ENCODE measurements at places on chromosomes 11 and 22. TPM values are rescaled to one million over a fixed set of nuclear protein-coding genes. Genes with fewer than 3 reads are reported as not detected.
A peak's percentile ranks its signal among the peaks of the same experiment; 100 is the strongest.

EIF3F gene
- total RNA-seq = 256 TPM

SLC5A1 gene
- not detected for total RNA-seq

DKK3 gene
- not detected for total RNA-seq

KRTAP5-7 gene
- not detected for total RNA-seq

RIC3 gene
- 20.1 TPM for total RNA-seq

MYBPC3 gene
- total RNA-seq = not detected

APOBEC3H gene
- 54.3 TPM for total RNA-seq

EMID1 gene
- total RNA-seq = not detected

SCGB1A1 gene
- total RNA-seq = not detected

CLCF1 gene
- total RNA-seq = 0.10 TPM

DNAJC24 gene
- 16.8 TPM for total RNA-seq

HOATZ gene
- total RNA-seq = not detected

B3GAT1 gene
- total RNA-seq = 1.4 TPM

GLB1L2 gene
- 1.6 TPM for total RNA-seq

CREB3L1 gene
- total RNA-seq = not detected

PLAAT4 gene
- 136 TPM for total RNA-seq

DNA sequence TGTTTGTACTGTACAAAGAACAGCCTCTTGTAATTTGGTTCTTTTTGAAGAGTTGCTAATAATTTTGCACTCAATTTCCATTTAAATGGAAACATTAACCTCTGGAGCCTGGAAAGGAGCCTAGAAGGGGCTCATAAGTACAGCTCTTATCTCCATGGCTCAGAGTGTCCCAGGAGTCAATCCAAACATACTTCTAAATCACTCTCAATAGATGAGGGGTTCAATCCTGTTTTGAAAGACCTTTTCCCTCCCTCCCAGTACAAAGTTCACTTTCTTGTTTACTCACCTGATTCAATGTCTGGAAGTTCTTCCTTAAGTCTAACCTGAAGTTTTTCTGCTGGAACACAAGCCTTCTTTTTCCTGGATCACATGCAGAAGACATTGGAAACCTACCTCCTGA, 273.0 kb upstream of the PLET1 start:
- DNase-seq = no peak

DNA sequence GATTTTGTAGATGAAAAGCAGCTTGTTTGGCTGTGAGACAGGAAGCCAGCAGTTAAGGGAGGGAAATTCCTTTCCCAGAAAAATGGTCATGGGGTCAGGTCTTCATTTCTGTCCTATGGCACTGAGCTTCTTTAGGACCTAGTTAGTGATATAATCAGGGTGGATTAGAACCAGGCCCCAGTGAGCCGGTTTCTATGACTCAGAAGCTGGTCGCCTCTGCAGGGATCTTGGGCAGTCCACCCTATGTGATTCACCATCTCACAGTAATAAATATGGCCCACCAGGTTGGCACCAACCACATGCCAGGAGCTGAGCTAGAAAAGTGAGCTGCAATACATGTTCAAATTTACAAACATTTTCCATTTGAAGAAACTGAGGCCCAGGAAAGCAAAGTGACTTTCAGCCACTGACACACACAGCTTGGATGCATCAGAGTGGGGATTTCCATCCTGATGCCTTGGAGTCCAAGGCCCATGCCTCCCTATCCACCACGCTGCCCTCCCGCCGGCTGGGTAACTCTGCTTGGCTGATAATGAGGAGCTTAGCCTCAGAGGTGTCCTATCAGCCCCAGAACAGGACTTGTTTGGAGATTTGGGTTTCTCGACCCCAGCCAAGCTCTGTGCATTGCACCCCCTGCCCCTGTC, 42.0 kb downstream of the CD82 start:
- no peak for DNase-seq

GRCh38 chr11:67572747-67573419, 10.7 kb upstream of the GSTP1 start:
- peak; percentile 41 for DNase-seq

DNA sequence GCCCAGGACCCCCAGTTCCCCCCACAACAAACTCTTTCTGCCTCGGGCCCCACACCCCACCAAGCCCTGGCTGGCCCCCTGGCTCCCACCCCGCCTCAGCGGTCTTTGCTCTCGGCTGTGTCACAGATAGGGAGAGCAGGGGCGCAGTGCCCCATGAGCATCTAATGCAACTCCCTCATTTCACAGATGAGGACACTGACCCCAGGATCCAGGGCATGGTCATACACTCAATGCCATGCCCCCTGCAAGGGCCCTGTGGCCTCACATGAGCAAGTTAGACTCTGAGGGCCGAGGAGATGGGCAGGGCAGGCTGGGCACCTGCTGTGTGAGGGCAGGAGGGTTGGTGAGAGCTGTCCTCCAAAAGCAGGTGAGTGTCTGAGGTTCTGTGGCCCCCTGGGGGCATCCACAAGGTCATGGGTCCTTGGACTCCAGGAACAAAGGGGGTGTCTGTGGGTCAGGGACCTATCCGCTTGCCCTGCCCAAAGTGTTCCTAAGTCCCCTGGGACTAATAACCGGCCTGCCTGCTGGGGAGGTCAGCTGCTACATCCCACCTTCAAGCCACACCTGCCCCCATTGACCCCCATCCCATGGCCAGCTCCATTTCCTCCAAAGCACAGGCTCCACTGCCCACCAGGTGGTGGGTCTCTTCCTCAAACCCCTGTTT, 2.5 kb downstream of the MIF start:
- no peak for DNase-seq

- DNase-seq = no peak
These were observed 31.0 kb downstream of the TPCN2 start for GRCh38 chr11:69079661-69080256.

GRCh38 chr22:17807578-17808410, 33.5 kb upstream of the BID start:
- no peak for DNase-seq

DNA sequence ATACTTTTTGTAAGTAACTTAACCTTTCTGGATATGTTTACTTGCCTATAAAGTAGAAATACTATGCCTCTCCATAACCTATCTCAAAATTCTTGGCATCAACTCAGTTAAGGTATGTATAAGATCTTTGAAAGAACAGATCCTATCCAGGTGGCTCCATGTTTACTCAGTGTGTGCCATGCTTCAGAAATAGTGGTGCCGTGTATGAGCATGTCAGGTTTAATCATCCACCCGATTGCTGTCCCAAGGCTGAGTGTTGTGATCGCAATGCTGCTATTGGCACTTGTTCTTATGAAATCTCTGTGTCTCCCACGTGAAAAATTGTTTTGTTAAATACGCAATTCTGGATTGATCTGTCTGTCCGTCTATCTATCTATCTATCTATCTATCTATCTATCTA, 85.9 kb upstream of the SNX19 start:
- DNase-seq = no peak

DNA sequence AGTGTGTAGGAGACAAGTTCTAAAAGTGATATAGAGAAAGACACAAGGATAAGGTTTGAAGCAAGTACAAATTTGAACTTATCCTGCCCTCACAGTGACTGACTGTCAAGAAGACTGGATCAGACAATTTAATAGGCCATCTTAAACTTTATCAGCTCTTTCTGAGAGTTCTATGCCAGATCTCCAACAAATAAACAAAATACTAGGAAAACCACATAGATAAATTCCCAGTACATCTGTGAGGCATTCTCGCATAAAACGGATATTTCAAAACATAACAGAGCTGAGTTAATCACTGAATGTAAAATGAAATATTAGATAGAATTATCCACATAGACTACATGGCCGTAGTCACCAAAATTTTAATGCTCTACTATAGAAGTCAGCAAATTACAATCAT, 120.9 kb upstream of the LUZP2 start:
- no peak for DNase-seq

- DNase-seq = no peak
These were observed 8.9 kb downstream of the TPST2 start for GRCh38 chr22:26581026-26581425.

GRCh38 chr11:44305470-44306051, 4.4 kb downstream of the ALX4 start:
- DNase-seq = peak; percentile 65

GRCh38 chr22:19891317-19892256, 36.9 kb upstream of the GNB1L start:
- DNase-seq = peak; percentile 81

DNA sequence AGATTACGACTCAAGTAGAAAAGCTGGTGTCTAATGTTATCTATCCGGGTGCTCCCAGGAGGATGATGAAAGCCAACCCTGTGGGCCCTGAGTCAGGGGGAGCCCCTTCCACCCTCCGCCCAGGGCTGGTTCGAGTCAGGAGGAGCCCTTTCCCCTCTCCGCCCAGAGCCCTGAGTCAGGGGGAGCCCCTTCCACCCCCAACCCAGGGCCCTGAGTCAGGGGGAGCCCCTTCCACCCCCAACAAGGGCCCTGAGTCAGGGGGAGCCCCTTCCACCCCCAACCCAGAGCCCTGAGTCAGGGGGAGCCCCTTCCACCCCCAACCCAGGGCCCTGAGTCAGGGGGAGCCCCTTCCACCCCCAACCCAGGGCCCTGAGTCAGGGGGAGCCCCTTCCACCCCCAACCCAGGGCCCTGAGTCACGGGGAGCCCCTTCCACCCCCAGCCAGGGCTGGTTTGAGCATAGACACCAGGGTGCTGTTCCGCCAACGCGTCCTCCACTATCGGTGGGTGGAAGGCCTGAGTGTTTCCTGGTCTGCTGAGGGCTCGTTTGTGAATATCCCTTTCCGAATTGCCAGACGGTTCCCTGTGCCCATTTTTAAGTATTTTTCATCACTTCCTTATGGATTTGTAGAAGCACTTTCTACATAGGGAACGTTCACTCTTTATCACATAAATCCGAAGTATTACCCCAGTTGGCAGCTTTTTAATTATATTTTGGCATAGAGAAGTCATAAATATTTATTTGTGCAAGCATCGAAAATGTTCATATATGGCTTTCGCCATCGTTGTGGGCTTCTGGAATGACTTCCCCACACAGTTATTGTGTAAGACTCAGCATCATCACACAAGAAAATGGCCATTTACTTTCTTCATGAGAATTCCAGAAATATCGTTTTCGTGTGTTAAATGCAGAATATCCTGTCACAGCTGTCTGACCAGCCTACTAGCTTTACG, 380.6 kb downstream of the BRD1 start:
- DNase-seq = no peak

GRCh38 chr22:43885319-43885671, 6.5 kb downstream of the PNPLA5 start:
- DNase-seq = no peak

GRCh38 chr11:46418751-46419150, 27.2 kb upstream of the CHRM4 start:
- DNase-seq = no peak

GRCh38 chr11:769887-770641, 7.2 kb downstream of the GATD1 start:
- DNase-seq = no peak

GRCh38 chr22:41998361-41999261, at the start of gene WBP2NL:
TSS of gene WBP2NL (plus strand) at chr22:41998788. CDS start at chr22:41998819, 31 bp downstream.
- DNase-seq = peak; percentile 86

DNA sequence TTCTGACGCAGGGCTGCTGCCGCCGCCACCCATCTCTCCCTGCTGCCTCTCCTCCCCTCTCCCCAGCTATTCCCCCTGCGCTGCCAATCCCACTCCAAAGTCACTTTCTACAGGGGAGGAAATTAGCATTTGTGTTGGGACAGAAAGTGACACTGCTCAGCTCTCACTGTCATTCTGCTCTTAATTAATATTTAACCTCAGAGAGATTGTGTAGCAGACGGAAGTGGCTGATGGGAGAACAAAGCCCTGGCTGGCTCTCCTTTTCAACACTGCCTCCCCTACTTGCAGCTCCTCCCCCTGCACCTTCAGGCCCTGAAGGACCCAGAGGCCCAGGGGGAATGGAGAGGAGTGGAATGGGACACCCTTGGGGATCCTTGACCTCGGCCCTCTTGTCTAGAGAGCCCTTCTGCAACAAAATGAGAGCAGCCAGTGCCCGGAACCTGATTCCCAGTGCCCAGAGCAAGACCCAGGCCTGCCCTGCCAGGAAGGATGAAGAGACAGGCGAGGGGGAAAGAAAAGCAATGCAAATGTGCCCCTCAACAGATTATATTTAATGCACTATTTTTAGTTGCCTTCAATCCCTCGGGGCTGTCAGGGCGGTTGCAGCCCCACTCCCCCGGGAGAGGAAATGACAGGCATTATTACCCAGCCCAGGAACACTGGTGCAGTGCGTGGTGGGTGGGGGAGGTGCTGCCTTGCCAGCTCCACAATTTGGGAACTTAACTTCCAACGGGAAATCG, 14.6 kb upstream of the NRGN start:
- DNase-seq = no peak

GRCh38 chr11:21988477-21988876, 204.4 kb upstream of the ANO5 start:
- no peak for DNase-seq

- DNase-seq = no peak
These were observed 27.2 kb upstream of the KCNQ1OT1 start for GRCh38 chr11:2726964-2727363.

DNA sequence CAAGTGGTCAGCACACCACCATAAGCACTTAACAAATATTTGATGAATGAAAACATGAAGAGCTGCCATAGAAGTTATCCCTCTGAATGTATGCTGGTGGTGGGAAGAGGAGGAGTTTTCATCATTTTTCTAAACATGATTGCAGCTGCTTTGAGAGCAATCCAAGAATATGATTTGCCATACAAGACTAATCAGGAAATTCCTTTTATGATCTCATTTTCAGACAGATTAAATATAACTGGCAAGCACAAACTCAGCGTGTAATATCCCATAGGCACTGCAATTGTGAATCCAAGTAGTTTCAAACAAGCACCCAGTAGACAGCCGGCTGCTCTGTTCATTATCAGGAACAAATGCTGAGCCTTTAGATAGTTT, 505.7 kb upstream of the LUZP2 start:
- no peak for DNase-seq

- no peak for DNase-seq
These were observed 346 bp downstream of the FJX1 start for GRCh38 chr11:35618497-35619115.

DNA sequence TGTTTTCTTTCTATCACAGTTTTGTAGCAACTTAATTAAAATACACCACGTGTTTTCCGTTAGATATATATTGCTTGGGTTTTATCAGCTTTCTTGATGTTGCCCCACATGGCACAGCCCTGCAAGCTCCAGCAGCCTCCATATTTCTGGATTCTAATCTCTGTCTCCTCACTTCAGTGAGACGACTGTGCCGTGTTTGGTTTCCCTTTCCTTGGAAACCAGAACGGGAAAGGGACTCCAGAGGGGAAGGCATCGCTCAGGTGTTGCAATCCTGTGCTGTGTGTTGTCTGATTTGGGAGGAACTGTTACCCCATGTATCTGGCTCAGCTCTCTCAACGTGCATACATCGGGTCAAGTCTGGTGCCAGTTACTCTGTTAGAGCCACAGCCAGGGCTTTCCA, 464.2 kb upstream of the B3GAT1 start:
- DNase-seq = no peak

DNA sequence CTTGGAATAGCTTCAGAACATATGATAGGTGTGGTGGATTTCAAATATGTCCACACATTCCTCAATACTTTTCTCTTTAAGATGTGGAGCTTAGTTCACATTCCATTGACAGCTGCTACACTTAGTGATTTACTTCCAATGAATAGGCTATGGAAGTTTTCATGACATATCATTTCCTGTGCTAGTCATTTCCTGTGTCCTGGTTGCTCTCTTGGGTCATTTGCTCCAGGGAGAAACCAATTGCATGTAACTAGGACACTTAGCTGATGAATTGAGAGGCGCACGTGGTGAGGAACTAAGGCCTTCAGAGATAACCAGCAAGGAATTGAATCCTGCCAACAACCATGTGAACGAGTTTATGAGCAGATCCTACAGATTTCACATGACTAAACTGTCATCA, 120.9 kb downstream of the SLC17A6 start:
- DNase-seq = no peak

All from activated CD4-positive, alpha-beta T cell treated with anti-CD3 and anti-CD28 coated beads, Interleukin-2, amount 10 ng/mL, durations not matched to agents 7 days and 5 days (primary cell).